ENCODE measurements at places on chromosomes 11 and 22.

DNA sequence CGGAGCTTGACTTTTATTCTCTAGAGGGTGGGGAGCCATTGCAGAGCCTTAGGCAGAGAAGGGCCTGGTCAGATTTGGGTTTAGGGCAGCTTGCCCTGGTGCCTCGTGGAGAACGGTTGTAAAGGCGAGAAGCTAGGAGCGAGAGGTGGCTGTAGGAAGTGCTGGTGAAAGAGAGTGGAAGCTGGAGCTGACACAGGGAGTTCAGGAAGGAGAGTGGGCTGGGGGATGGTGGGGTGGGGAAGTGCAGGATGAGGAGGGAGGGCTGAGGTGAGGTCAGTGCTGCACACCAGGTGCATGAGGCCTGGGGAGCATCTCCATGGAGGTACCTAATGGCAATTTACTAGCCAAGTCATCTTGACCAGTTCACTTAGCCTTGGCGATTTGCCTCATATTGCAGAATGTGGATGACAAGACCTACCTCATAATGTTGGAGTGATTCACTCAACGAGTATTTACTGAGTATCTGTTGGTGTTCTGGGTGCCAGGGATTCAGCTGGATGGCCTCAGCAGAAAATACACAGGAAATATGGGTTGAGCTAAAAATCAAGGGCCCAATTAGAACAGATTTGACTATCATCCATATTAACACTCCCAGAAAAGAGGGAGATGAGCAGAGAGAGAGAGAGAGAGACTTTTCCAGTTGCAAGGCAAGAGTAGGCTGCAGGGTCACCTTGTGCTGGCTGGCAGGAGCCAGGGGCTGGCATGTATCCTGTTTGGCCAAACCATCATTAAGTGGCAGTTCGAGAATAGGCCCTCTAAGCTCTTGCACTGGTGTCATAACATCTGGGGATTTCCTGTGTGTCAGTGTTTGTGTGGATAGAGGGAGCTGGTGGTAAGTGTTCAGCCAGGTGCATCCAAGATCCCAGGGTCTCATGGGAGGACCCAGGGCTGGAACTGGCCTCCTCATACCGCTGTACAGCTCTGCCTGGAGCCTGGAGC, 44.4 kb upstream of the CLDN5 start:
- no peak for DNase-seq

- DNase-seq = no peak
Measured at GRCh38 chr22:46192210-46192993, 42.1 kb downstream of the PPARA start.

DNA sequence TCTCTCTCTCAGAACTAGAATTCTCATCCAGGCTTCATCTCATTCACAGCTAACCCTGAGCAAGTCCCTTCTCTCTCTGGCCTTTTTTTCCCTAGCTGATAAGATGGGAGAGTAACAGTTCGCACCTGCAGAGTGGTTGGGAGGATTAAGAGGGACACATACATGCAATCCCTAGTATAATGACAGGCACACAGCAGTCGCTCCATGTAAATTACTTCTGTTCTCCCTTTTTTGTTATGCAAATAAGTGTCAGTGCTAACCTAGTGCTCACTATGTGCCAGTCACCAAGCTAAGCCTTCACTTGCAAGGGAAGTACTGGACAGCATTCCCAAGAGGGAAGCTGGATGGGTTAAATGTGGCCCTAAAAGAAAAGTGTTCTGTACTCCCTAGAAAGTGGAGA, 63.4 kb downstream of the TENM4 start:
- no peak for DNase-seq

GRCh38 chr11:73294604-73295003, 13.5 kb upstream of the ARHGEF17 start:
- no peak for DNase-seq

DNA sequence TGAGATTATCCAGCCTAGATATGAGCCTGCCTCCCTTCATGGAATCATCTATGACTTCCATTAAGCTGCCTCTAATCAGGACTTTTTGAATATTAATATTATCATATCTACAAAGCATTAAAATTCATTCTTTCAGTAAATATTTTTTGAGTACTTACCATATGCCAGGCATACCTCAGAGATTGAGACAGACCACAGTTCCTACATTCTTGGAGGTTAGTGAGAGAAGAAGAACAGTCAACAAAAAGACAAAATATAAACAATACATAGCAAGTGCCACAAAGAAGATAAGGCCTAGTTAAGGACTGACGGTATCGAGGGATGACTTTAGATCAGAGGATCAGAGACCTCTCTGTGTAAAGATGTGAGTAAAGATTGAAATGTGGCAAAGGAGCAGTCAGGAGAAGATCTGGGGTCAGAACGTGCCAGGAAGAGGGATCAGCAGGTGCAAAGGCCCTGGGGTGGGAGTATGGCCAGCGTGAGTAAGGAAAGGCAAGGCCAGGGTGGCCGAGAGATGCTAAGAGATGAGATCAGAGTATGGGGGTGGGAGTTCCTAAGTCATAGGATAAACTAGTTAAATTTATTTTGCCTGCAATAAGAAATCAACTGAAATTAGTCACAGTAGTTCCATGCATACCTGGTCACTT, 15.4 kb downstream of the SLC35C1 start:
- DNase-seq = no peak

DNA sequence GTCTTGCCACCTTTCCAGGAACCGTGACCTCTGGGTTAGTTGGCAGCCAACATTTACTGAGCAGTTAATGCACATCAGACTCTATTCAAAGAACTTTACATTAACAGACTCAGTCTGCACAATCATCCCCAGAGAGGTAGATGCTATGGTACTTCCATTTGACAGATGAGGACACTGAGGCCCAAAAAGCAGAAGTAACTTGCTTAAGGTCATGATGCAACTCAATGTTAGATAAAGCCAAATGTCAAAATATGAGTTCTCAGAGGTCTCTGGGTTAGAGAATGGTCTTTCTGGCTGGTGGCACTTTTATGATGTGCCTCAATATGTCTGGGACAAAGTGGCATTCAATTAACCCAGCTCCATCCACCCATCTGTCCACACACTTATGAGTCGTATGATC, 450.0 kb downstream of the MIAT start:
- DNase-seq = no peak

DNA sequence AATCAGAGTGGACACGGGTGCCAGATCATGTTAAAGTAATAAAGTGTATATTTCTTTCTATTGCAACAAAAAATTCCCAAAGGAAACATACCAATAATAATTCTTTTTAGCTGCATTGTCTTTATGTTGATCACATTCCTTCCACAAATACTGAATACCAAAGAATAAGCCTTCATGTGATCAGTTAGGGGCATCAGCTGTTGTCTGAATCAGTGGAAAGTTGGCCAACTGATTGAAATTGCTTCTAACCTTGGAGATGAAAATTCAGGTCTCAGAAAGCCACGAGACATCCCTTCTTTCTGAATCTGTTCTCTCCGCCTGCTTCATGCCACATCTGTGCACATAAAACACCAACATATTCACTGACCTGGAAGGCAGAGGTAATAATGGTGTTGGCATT, 785.2 kb downstream of the KCNA4 start:
- DNase-seq = no peak

DNA sequence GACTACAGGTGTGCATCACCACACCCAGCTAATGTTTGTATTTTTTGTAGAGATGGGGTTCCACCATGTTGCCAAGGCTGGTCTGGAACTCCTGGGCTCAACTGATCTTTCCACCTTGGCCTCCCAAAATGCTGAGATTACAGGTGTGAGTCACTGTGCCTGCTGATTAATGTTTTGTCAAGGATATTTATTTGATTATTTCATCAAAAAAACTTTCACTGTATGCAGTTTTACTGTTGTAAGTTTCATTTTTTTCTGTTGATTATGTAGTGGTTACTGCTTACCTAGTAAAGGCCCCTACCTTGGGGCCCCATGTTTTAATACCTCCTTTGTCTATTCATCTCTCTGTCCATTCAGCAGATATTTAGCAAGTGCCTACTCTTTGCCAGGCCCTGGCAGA, 16.7 kb upstream of the FAM168A start:
- DNase-seq = no peak

- no peak for DNase-seq
Measured at GRCh38 chr11:93652679-93653078, 8.8 kb upstream of the CEP295 start.

DNA sequence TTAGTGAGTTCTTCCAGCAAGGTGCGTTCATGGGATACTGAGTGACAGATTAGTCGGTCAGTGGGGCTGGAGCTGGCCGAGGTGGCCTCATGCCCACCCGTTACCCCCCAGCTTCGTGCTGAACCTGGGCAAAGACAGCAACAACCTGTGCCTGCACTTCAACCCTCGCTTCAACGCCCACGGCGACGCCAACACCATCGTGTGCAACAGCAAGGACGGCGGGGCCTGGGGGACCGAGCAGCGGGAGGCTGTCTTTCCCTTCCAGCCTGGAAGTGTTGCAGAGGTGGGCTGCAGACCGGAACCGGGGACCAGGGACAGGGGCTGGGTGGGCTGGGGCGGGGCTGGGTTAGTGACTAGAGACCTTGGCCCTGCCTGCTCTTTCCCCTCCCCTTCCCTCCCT, 2.9 kb downstream of the LGALS1 start:
- no peak for DNase-seq

DNA sequence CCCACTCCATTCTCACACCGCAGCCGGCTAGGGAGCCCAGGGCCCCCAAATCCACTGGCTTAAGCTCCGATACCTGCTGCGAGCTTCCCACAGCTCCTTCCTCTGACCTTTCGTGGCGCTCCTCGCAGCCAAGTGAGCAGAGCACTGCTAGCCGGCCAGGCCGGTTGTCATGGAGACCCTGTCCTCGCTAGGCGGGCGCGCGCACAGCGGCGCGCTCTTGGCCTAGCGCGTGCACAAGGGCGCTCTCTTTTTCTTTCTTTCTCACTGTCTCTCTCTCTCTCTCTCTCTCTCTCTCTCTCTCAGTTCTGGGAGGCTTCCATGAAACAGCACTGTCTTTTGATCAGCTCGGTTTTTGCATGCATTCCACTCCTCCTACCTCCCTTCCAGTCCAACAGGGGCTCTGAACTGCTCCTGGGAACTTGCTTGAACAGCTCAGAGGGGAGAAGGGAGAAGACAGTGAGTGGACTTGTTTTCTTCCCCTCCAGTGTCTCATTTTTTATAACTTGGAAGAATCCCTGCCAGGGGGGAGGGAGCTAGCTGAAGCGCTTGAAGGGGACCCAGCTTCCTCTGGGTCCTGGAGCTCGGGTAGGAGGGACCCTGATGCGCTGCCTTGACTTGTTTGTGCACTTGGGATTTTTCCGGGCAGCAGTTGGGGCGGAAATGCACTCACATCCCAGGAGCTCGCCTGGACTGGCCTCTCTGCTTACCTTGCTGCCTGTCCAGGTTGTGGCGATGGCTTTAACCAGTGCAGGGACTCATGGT, 100.3 kb upstream of the AKIP1 start:
- DNase-seq = no peak

DNA sequence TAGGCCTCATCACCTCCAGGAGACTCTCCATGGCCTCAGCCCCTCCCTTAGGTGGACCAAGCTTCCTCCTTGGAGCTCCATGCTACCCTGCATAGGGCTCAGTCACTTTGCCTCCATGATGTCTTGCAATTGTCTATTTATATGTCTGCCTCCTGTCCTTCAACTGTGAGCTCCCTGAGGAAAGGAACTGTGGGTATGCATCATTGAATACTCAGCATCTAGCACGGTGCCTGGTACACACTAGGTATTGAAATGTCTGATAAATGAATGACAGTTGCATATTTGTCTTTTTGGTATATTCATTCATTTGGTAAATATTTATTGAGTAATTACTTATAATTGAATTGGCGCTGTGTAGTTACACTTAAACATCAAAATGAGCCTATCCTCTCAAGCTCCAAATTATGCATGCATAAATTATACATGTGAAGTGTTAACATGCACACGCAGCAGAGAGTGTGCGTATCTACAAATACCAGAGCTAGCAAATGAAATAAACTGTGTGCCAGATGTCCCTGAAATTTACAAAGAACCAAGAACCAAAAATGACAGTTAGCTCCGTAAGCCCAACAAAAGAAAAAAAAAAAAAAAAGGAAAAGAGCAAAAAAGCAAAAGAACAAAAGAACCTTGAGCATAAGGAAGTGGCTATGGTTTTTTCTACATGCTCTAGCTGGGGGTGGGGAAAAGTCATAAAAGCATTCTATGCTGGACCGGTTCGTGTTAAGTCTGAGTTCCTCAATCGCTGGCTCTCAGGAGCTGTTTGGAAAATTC, 25.2 kb downstream of the GRAP2 start:
- no peak for DNase-seq

- no peak for DNase-seq
Measured at GRCh38 chr11:72954860-72955259, 140.6 kb downstream of the ATG16L2 start.

DNA sequence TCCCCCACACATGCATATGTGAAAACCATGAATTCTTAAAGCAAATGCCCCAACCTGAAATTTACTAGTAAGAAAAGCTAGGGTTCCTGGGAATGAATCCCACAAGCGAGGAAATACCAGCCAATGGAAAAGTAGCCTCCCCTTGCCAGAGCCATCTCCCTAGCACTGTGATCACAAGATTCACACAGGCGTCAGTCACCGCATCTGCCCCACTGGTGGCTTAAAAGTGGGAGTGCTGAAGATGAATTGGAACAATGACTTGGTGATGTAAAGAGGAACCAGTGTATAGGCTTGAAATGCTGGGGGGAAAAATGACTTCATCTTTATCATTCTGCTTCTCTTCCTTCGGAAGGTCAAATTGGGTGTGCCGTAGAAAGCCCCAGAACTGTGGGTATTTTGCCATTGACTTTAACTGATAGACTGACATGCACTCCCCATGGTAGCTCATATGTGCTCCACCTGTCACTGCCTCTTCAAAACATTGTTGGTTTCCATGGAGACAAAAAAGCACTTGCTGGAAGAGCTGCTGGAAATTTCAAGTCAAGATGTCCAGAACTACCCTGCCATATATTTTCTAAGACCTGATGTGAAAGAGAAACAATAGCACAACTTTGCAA, 19.2 kb upstream of the ASPHD2 start:
- DNase-seq = no peak

DNA sequence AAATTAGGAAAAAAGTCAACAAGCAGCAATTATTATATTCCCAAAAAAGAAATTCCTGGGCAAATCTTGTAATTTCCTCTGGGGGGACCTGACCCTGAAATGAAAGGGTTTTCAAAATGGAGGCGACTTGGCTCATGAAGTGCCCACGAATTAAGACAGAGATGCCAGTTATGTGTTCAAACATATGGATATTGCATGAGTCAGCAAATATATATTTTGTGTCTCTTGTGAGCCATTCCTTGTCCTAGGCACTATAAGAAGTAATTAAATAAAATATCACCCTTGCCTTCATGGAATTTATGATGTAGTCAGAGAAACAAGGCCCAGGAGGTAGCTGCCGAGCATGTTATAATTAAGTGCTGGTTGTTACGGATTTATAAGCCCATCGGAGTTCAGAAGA, 68.6 kb downstream of the BARX2 start:
- DNase-seq = no peak

- DNase-seq = no peak
Measured at GRCh38 chr22:41175546-41175945, 29.6 kb upstream of the L3MBTL2 start.
